Retina (tissue), 1 donor: ENCODE measurements at places on chromosomes 7 and 10.
A peak's percentile ranks its signal among the peaks of the same experiment; 100 is the strongest.

- no peak for DNase-seq
These were observed 38.8 kb upstream of the TCF7L2 start for GRCh38 chr10:112911206-112911605.

DNA sequence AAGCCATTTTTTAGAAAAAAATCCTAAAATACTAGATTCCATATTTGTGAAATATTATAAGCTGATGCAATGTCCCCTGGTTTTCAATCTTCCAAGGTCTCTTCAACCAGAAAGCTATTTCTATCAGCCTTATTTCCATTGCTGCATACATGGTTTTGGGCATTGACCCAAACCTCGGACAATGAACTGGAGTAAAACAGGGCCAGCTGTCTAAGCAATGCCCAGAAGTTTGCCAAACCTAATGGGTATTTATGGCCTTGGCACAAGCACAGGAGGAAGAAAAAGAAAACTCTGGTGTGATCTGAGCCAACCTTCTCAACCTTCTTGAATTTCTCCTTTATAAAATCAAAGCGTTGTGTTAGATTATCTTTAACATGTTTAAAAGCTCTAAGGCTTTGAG is 402.3 kb downstream of the DNAJB9 start:
- DNase-seq, result no peak

GRCh38 chr7:7266257-7266881 is 84.0 kb downstream of the C1GALT1 start:
- DNase-seq, result no peak

- DNase-seq, result no peak
These were observed 63.6 kb upstream of the COL13A1 start for GRCh38 chr10:69738071-69738470.

DNA sequence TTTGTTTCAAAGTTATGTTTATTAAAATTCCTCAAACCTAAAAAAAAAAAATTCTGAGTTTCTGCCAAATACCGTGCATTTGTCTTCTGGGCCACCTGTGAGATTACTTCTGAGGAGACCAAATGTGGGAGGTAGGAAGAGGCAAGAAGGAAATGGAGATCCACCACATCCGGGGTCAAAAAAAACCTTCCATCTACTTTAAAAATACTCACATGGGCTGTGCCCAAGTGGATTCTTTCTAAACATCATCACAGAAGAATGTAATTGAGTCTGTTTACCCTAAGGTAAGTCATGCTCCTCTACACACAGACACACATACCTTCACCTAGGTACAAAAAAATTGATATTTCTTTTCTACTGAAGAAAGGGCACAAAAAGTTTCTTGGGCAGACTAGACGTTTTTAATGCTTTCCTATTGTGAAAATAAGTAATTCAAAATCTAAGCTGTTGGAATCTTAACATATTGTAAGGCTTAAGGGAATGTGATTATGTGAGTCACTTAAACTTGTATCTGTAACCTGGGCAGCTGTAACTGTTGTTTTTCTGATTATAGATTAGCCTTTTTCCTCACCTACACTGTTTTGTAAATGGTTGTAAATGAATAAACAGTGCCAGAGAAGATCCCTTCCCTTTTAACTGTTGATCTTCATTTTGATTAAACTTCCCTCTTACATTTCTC is 19.1 kb upstream of the SPOCK2 start:
- DNase-seq, result no peak

DNA sequence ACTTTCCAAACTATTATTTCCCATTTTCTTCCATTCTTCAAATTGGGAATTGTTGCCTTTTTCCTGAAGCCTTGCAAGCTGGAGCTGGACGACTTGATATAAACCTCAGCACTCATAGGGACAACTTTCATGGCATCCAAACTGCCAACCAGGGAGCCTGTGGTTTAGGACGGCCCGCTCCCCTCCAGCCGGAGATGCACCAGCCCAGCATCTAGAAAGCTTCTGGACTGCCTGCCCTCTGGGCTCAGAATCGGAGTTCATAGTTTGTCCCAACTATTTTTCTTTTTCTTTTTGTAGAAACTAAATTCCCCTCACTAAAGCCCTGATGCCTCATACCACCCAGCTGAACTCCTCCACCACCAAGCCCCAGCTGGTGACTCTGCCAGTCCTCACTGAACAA is 200.3 kb downstream of the DNAJB6 start:
- no peak for DNase-seq

GRCh38 chr7:138483531-138483930 is 23.5 kb downstream of the TRIM24 start:
- no peak for DNase-seq

- no peak for DNase-seq
These were observed 73.6 kb downstream of the CCSER2 start for GRCh38 chr10:84401854-84402611.

DNA sequence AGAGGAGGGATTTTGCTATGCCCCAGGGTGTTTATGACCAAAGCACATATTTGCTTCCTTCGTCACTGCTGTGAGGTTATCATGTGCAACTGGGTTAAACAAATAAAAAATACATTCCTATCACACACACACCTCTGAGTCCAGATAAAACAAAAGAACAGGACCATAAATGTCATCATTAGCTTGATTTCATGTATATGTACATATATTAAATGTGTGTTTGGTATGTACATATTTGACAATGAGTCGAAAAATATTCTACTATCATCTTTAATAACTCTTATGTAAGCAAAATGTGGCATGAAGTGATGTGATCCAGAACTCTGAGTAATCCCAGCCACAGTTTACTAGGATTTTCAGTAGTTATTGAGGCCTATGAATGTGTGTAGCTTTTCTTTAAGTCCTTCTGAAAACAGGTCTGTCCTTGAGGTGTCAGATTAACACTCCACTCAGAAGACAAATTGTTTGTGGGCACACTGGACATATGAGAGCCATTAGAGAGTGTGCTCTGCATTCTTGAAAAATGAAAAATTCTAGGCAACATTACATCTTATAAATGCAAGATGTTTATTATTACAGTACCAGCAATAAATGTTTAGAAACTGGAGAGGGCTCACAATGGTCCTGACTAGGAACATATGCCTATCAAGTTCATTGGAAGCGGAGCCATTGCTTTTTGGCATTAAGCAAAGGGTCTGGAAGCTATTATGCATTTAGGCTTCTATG is 335.1 kb upstream of the SEMA3A start:
- no peak for DNase-seq

- DNase-seq, result no peak
These were observed 30.5 kb downstream of the CREB5 start for GRCh38 chr7:28442540-28443420.

GRCh38 chr10:12062754-12063482 is 5.8 kb upstream of the DHTKD1 start:
- DNase-seq, result no peak

DNA sequence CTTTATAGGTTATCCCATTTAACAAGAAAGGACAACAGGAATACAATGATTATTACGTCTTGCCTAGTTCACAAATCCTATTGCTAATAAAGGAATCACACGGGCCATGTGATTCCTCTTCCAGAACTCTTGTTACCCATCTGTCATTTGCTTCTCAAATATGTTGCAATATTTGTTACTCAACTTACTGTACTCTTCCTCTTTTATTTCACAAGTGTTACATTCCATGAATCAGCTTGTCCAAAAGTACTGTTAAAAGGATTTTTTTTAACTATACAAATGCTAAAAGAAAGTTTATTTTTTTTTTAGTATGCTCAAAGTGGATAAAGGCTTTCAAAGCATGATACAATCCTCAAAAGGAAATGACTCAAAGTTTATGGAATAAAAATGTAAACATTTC is 3.9 kb upstream of the CD36 start:
- no peak for DNase-seq

GRCh38 chr10:78457804-78458482 is 424.3 kb downstream of the RPS24 start:
- DNase-seq, result no peak

GRCh38 chr7:130299866-130300265 is 6.9 kb downstream of the CPA4 start:
- no peak for DNase-seq

GRCh38 chr7:146455091-146455655 is 338.6 kb downstream of the CNTNAP2 start:
- no peak for DNase-seq

DNA sequence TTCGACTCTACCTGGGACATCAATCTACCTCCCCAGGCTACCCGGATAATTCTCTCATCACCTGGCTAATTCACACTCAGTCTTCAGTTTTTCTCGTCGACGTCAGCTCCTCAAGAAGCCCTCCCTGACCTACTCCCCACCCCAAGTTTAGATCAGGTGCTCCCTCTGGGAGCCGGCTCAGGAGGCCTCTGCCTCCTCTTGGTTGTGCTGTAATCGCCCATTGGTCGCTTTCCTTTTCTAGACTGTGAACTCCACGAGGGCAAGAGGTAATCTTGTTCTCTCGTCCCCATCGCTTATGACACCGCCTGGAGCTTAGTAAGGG is 461 bp upstream of the WIPF3 start:
- peak; percentile 49 for DNase-seq

- peak; percentile 74 for DNase-seq
These were observed 8.2 kb upstream of the EFCAB10 start for GRCh38 chr7:105589356-105590077.

DNA sequence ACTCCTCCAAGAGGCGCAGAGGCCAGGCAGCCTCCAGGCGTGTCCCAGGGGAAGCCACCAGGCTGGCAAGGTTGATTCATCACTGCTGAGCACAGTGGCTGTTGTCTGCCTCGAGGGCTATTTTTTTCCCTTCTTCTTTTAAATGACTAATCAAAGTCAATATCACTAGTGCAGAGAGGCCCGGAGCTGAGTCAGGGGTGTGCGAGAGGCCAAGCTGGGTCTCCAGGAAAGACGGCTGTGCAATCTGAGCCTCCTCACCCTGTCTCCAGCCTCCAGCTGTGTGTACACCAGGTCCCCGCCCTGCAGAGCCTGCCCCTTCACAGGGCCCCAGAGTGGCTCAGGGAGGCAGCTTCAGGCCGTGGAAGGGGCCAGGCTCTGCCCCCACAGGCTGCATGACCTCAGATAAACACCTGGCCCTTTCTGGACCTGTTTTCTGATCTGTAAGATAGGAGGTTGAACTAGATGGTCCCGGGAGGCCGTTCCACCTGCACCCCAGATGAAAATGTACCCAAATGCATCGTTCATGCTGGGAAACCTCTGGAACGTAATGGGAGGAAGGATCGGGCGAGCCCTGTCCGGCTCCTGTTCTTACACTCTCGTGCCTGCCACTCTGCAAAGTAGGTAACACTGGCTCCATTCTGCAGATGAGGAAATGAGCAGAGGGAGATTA is 3.7 kb downstream of the STX1A start:
- DNase-seq, result peak; percentile 69

DNA sequence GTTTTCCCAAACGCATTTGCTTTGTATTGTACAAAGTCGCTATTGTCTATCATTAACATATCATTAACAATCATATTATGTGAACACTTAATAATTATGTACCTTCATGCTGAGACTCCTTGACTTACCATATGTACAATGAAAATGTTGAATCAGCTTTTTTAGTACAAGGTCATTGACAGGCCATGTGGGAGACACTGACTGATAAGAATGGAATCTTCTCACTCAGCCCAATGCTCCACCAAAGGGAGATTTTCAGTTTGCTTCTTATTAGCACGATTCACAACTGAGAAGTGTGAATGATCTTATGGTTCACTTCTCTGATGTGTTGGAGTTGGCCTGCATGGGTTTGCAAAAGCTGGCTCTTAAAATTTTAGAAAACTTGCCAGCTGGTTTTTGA is 253.5 kb upstream of the TEX47 start:
- DNase-seq, result no peak

DNA sequence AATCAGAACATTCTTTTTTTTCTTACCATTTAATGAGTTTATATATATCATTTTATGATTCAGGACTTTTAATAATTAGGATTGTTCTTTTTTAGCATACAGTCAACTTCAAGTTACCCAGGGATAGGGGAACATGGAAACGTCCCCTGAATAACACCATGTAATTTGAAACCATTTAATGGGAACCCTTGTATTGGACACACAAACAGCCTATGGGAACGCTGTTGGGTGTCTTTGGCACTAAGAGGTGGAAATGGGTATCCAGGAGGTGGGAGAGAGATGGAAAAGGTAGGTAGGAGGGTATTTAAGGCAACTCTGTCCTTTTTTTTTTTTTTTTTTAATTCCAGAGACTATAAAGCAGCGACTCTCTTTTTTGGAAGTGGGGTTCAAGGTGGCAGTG is 2.6 kb downstream of the LUC7L2 start:
- no peak for DNase-seq

DNA sequence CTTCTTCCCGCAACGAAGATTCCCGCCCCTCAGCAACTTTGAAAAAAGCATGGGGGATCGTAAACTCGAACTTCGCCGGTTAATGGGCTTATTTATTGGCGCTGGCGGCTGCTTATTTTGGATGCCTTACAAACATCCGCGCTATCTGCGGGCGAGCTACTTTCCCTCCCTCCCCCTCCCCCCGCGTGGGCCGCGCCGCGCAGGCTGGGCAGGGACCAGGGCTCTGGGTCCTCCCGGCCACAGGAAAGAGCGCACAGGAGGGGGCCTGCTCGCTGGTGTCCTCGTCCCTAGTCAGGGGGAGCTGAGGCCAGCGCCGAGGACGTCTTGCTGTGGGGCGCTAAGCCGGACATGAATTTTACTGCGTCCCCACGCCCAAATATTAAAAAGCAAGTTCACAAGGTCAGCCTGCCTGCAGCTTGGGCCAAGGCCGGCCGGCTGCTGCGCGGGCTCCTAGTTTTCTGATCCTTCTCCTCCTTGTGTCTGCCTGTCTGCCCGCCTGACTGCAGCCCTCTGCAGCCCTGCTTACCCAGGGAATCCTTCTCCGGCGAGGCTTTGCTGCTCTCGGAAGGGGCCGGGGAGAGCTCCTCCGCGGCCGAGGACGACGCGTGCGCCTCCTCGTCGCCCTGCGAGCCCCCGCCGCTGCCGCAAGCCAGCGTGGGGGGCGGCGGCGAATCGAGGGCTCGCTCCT is 1.2 kb downstream of the HOXA10 start:
- DNase-seq, result peak; percentile 76

GRCh38 chr10:133388973-133389818 is 4.8 kb upstream of the MTG1 start:
- no peak for DNase-seq

DNA sequence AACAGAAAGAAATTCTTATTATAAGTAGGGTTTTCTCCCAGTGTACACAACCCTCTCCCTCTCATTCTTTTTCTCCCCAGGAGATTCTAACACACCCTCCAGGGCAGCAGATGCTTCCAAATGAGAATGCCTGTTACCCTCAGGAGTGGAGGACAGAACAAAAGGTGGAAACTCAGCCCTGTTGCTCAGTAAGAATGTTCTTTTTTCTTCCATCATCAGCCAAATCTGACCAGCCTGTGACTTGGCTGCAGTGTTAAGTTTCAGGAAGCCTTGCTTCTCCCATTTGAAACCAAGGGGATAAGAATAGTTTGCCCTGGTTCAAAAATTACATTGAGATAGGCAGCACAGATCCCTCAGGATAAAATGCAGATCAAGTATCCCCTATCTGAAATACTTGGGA is 77.5 kb upstream of the EEPD1 start:
- no peak for DNase-seq
